ENCODE measurements at places on chromosomes 2 and 18. TPM values are rescaled to one million over a fixed set of nuclear protein-coding genes. Genes with fewer than 3 reads are reported as not detected.

- no peak for DNase-seq
These were observed 8.1 kb downstream of the MBP start for GRCh38 chr18:77124452-77124922.

DNA sequence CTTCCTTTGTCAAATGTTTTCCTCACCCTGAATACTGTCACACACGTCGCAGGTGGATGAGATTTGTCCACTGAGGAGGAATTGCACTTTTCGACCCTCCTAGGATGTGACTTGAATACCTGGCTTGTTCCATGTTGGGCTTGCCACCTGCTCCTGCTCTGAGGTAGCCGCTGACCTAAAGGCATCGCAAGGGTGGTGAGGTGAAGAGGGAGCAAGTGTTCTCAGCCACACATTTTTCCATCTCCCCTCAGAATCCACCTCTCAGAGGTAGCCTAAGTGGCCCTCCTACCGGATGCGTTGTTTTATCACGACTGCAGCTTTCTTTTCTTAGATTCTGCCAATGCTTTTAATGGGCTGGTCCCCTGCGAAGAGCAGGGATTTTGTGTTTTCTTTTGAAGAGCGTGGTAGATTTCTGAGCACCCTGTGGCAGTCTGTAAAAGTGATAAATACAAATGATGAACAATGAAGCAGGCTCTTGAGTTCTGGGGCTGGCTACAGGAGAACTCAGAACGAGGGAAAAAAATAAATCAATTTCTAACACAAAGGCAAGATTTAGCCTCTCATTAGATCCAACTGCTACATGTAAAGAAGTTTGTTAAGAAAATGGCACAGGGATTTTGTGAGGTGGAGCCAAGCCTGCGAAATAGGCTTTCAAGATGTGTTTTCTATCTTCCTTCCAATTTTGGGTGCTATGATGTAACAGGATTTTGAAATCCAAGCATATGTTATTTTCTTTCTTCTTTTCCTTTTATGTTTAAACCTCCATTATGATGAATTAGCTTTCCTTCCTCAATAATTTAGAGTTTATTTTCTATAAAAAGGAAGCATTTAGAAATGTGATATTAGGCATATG is 386.7 kb downstream of the TGIF1 start:
- no peak for DNase-seq

DNA sequence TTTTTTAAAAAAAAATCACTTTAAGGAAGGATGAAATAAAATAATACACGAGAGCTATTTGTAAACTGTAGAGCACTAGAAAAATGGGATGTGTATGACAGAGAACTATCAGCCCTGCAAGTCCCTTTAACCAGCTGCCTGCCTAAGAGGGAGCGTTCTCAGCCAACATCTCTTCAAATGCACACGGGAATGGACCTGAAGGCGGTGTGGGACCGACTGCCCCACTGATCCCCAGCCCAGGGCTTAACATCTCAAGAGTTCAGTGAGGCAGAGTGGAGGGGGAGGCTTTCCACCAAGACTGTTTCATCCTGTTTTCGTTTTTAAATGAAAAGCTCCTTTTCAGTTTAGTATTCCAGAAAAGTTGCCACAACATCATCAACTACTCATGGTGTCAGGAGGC is 2.2 kb downstream of the INPP4A start:
- no peak for DNase-seq

DNA sequence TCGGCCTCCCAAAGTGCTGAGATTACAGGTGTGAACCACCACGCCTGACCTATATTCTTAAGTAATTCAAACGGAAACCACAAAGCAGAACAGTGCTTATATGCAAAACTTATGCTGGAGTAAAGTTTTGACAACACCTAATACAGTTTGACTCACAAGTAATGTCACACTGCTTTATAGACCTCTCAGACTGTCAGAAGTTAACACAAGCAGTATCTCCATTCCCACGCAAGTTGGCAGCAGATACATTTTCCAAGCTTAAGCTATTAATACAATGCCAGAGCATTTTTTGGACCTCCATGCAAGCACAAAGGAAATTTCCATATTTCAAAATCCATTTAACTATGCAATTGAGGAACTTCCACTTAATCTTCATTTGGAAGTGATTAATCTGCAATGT is 21.0 kb upstream of the SANBR start:
- no peak for DNase-seq

- no peak for DNase-seq
These were observed 41.8 kb upstream of the ASPRV1 start for GRCh38 chr2:70003093-70003830.

DNA sequence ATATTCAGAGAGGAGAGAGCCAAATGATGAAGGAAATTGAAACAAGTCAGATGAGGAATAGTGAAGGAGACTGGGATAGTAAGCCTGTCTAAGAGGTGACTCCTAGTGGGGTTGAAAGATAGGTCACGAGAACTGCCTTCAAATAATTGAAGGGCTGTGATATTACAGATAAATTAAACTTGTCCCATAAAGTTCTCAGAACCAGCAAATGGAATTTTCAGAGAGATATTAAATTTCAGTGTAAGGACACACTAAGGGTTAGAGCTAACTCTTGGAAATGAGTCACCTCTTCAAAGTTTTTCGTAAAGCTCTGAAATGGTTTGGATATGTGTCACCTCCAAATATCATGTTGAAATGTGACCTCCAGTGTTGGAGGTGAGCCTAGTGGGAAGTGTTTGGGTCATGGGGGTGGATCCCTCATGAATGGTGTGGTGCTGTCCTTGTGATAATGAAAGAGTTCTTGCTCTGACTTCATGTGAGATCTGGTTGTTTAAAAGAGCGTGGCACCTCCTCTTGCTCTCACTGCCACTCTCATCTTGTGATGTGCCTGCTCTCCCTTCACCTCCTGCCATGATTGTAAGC is 87.3 kb downstream of the BABAM2 start:
- DNase-seq, result peak; percentile 98

Gene ST6GAL2
- 28.6 TPM for total RNA-seq
